ENCODE measurements at places on chromosomes 5 and 9. TPM values are rescaled to one million over a fixed set of nuclear protein-coding genes. Genes with fewer than 3 reads are reported as not detected.

DNA sequence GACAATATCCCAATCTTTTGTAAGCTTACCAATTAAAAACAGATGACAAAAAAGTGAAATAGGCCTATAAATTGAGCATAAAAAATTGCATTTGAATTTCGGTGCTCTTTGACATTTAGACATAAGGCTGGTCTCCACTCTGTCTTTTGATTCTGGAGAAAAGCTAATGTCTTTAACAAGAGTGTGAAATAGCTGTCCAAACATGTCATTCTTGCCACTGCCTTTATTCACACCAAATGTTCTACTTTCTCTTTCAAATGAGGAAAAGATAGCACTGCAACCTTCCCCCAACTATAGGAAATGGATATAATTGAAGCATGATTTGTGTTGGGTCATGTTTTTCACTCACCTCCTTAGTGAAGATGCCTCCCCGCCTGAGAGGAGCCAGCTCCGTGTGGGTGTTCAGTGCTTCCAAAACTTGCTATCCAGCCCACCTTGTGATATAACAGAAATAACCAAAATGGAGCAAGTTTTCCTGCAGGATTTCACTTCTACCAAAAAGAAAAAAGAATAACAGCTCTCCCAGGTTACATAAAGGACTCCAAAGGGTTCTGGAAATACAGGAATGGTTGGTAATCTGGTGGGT is 55.2 kb upstream of the STK32A start:
- no peak for DNase-seq

DNA sequence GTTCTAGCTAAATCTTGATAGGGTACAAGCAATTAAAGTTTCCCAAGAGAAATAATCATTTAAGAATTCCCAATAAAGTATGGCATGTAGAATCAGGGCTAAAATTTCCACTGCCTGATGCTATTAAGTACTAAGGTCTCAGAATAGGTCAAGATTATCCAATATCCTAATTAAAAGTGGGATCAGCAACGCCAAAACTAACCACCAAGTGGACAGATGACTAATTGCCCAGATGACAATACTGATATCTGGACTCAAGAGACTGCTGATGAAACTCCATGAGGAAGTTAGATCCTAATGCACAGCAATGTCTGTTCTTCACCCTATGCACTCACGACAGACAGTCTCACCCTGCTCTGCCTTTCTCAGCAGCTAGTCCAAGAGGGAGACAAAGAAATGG is 14.3 kb downstream of the DEPDC1B start:
- no peak for DNase-seq

DNA sequence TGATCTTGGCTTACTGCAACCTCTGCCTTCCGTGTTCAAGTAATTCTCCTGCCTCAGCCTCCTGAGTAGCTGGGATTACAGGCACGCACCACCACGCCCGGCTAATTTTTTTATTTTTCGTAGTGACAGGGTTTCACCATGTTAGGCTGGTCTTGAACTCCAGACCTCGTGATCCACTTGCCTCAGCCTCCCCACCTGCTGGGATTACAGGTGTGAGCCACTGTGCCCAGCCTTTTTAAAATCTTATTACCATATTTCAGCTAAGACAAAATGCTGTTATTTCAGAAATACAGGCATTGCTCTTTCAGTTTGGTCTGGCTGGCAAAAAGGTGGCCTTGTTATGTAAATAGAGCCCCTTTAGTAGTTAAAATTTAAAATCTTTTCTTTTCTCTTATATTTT is 46.9 kb upstream of the GLDC start:
- no peak for DNase-seq

Gene ACTL7B
- not detected for total RNA-seq

- DNase-seq, result peak; percentile 50
Observed at GRCh38 chr9:127838375-127839078, 15.9 kb downstream of the ENG start.

GRCh38 chr5:53100606-53101005 is 9.0 kb downstream of the MOCS2 start:
- no peak for DNase-seq

Gene PCDHGA2
- total RNA-seq, result 0.22 TPM

Gene SLC4A9
- 0.42 TPM for total RNA-seq

GRCh38 chr5:123186771-123187170 is 97.7 kb downstream of the PRDM6 start:
- DNase-seq, result no peak

DNA sequence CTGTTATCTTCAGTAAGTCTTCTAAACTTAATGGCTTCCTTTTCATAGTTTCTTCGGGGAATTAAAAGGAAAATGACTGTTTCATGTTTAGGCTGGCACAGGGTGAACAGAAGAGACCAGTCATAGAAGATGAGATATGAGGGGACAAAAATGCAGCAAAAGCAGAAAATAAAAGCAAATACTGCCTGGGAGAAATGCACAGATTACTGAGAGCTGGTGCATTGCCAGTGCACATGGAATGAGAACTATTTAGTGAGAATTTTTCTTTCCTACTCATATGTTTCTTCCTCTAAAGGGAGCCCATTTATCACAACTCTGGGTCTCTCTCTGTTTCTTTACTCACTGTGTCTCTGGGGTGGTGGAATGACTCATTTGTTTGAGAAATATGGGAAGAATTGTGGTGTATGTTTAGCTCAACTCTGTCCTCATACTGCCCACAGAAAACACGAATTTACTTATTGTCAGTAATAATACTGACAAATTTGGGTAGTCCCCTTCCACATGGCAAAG is 25.9 kb upstream of the ANKRD55 start:
- no peak for DNase-seq

Gene COL27A1
- total RNA-seq, result 4.2 TPM

DNA sequence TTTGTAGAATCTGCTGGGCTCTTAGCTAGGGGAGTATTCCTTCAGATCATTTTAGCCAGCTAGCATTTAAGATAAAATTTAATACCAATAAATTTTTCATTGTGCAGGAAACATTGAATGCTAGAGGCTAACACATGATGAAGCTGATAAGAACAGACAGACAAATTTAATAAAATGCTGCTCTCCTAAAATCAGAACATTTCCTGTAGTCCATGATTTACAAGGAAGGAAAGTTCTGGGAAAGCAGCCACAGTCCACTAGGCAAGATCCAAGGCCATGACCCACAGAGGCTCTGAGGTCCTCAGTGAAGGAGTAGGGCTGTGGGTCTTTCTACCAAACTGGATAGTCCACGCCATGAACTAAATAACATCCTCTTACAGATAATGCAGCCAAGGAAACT is 253.0 kb downstream of the ICE1 start:
- DNase-seq, result no peak

DNA sequence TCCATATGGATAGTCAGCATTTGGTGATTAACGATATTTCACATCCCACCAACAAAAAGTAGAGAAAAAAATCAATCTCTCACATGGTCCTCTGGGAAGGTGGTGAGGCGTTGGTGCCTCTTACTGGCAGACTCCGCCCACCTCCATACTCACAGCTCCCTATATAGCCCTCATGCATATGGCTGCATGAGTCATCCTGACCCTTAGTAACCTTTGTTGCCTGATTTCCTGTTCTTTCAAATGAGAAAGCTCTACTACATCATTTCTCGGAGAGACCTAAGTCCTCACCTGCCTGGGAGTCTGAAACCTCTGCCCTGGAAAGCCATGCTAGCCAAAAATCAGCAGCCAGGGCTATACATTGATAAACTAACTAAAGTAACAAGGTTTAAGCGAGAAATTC is 33.3 kb upstream of the ABCA1 start:
- DNase-seq, result peak; percentile 71

DNA sequence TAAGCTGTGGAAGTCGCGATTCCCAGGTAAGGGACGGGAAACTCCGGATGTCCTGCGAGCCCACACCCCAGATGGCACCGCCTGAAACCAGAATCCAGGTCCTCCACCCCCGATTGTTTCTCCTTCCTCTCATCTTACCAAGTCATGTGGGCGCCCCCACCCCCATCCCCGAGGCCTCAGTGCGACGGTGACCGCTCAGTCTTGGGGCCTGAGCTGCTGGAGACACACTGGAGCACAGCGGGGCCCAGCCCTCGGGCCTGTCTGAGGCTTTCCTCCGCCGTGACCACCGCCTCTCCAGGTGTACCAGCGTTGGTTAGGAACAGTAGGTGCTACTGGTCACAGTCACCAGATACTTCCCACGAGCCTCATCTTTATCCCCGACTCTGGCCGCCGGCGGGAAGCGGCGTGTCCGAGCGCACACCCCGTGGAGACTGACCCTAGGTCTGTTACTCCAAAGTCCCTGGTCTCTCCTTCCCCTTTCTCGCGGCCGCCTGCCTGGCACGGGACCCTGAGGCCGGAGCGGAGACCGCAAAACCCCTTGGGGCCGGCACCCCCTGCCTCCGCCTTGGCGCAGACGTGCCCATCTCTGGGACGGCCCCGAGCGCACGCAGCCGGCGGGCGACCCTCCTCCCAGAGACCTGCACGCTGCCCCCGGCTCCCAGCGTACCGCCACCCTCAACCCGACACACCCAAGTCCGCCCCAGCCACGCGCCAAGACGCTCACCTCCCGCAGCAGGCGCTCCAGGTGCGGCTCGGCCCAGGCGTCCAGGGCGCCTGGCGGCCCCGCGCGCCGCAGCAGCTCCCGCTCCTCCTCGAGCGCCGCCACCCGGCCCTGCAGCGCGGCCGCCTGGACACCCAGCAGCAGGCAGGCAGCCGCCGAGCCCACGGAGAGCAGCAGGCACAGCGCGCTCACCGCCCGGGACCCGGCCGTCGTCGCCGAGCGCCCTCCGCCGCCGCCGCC is 733 bp downstream of the COL23A1 start:
- DNase-seq, result no peak

DNA sequence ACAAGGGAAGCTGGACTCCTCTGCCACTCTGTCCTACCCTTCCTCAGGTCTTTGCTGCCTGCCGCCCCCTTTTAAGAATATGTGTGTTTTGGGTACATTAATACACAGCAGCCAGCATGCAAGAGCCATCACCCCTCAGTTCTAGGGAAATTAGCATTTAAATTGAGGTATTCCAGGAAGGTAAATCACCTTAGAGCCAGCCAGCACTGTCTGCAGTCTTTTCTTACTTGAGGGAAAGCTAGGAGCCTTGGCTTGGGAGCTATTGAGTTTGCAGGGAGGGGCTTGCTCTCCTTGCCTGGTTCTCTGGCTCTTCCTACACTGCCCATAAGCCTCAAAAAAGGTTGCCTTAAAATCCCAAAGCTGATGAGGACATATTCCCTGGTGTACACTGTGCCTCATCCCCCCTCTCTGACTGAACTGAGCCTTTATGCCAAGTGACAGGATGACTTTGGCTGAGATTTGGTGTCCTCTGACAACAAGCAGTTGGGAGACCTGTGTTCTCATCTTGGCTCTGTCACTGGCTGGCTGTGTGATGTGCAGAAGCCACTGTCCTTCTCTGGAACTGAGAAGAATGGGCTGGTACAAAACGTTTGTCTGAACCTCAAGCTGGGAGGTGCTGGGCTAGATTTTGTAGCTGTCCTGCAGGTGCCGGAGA is 54.1 kb downstream of the TRIM32 start:
- no peak for DNase-seq

Gene SPATA31E1
- total RNA-seq, result 0.07 TPM

- DNase-seq, result no peak
Observed at GRCh38 chr9:37454238-37454637, 11.0 kb downstream of the ZBTB5 start.

Gene FAT2
- not detected for total RNA-seq

Gene PCDHB11
- total RNA-seq, result 0.59 TPM

- DNase-seq, result no peak
Observed at GRCh38 chr9:27950382-27950781, 377.1 kb upstream of the C9orf72 start.

Gene CXCL14
- 68.2 TPM for total RNA-seq

Gene LOX
- total RNA-seq, result 2.0 TPM

- DNase-seq, result peak; percentile 36
Observed at GRCh38 chr9:81661339-81661738, 28.0 kb downstream of the TLE1 start.

DNA sequence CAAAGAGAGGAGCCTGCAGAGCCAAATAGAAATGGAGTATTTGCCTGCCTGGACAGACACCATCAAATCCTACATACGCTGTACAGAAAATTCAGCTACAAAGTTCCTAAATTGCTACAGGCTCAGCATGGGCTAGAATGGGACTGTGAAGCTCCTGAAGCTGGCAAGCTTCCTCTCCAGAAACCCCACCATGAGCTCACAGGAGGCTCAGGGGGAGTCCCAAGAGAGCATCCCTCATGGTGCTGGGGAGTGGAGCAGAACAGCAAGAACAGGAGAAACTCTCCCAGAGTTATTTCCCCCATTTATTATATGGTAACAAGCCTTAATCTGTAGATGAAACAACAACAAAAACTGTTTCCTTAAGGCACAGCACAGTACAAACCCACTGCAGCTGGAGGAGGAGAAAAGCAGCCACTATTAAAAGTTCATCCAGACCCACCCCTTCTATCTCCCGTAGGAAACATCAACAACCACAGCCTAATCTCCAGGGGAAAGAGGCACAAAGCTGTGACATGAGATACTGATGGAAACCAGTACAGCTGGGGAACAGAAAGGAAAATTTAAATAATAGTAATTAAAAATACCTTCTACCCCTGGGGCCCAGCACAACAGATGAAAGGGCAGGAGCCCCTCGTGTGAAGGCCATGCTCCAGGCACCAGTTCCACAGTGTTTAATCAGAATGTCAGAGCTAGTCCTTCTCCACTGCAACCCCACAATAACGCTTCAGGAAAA is 548.5 kb downstream of the MTRR start:
- DNase-seq, result no peak

DNA sequence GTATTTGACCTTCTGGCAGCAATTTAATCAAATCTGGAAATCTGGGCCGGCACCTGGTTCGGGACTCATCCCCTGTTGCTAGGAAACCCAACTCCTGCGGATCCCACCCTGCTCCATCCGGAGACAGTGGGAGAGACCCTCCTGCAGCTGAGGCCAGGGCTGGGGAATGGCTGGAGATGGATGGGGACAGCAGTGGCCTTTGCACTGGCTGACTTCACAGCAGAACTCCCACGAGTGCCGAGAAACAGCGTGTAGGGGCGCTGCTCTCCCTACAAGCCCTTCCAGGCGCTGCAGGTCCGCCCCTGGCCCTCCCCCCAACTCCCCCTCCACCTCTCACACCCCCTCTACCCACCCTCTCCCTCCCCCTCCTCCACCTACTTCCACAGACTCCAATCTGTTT is 105.8 kb upstream of the PPP1R26 start:
- DNase-seq, result no peak

GRCh38 chr5:14175381-14175780 is 32.2 kb downstream of the TRIO start:
- DNase-seq, result no peak
